ENCODE measurements at places on chromosomes 4 and X.

DNA sequence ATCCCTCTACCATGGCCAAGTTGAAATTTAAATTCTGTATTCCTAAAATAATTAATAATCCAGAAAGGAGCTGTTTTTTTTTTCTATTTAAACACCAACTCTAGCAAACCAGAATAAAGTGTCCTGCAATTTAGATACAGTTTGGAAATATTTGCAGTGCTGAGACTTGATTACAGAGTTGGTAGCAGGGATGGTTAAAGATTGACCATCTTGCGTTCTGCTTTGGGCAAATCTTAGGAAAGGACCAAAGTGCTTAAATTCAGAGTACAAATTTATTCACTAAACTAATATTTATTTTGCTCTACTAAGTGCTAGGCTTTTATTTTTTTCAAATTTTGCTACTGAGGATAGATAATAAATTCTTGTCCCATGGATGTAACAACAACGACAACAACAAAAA lies 180.2 kb upstream of the AADAT start:
- no peak for DNase-seq

DNA sequence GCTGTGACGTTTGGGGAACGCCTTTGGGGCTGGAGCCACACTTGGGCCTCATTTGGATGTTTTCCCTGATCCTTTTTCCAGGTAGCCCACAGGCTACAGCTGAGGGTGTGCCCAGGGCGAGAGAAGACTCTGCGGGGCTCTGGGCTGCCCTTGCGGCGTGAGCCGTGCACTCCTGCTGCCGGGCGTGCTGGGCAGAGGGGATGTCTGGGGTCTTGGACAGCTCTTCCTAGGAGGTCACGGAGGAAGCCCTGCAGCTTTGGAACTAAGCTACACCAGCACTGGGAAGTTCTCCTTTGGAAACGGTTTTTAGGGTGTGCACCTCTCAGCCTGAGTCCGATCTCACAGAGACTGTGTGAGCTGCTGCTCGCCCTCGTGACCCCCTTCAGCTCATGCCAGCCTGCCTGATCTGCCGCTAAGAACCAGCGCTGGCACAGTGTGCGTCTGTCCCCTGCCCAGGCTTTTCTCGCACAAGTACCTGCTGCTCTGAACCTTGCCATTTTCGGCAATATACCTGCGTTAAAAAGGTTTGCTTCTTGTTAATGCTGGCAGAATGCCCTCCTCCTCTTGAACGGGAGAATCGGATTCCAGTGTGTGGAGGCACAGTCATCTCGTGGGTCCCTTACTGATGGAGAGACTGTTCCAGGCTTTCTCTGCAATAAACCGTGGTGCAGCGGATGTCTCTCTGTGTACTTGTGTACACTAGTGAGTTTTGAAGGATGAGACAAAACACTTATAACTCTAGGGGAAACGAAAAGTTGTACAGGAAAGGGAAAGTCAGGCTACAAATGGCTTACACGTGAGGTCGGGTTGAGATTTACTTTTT lies 14.3 kb downstream of the MSANTD1 start:
- DNase-seq, result no peak

GRCh38 chr4:58119298-58119697 lies 1009.1 kb upstream of the IGFBP7 start:
- DNase-seq, result no peak

DNA sequence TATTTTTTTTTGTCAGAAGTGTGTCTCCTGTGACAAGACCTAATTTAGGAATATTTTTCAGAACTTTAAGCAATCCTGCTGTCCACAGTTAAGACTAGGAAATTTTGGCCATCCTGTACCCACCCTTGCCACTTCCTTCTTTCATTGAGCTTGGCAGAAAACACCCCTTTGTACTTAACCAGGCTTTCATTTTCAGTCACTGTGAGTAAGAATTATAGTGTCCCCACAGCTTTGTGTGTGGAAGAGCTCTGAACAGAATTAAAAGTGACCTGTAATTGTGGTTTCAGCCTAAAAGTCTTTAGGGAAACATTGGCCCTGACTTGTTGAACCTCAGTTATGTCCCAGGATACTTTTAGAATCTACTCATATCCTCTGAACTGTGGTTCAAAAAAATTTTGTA lies 153.7 kb upstream of the BMP3 start:
- DNase-seq, result no peak

DNA sequence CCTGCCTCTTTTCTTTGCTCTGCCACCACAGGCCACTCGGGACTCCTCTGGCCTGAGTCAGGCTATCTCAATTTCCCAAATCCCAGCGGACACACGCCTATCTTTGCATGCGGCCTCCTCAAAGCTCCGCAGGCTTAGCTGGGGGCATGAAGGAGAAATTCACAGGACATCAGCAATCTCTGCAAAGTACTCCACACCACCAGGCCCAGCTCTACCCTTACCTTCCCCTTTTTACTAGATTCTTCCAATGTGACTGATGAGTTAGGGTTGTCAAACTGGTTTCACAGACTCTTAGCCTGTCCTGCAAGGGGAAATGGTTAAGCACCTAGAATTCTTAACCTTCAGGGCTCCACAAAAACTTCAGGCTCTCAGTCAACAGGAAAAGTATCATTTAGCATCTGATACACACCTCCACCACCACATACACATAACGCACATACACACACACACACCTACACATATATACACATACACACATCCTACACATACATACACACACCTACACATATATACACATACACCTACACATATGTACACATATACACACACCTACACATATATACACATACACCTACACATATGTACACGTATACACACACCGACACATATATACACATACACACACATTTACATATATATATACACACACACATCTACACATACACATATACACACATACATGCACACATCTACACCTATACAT lies 349.1 kb downstream of the ANK2 start:
- DNase-seq, result no peak

GRCh38 chr4:176921256-176921655 lies 128.5 kb upstream of the VEGFC start:
- DNase-seq, result no peak

DNA sequence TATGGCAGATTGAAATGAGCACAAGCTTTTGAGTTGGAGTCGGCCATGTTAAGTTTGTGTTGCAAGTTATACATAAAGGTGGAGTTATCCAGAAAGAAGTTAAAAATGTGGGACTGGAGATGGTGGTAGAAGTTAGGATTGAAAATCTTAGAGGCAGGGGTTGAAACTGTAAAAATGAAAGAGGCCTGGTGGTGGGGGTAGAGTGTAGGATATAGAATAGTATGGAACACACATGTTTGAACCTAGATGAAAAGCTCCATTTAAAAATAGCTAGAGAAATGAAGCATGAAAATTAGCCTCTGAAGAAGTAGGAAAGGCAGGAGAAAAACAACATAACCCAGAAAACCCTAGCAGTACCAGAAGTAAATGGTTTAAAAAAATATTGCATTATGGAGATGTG lies 131.8 kb upstream of the ENPEP start:
- no peak for DNase-seq

- DNase-seq, result no peak
Measured at GRCh38 chr4:136687118-136687517, 845.2 kb downstream of the PCDH18 start.
